ENCODE measurements at places on chromosomes 1 and 21.
A peak's percentile ranks its signal among the peaks of the same experiment; 100 is the strongest.

GRCh38 chr1:77697441-77697840 is 15.0 kb upstream of the ZZZ3 start:
- no peak for DNase-seq

DNA sequence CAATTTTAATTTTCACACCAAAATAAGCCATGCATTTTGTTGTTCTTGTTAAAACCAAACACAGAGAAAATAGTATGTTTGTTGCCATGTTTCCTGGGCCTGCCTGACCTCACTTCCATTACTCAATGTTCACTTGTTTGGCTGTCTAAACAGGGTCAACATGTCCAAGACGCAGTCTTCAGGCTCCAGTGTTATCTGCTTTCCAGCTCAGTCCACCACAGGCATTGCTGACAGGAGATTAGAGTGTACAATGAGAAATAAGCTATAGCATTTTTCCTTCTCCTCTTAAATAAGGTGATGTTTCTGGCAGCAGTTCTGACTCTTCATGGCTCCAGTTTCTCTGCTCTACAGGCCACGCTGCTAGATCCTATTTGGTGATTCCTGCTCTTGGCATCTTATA is 1030.5 kb downstream of the KCNT2 start:
- DNase-seq = no peak

DNA sequence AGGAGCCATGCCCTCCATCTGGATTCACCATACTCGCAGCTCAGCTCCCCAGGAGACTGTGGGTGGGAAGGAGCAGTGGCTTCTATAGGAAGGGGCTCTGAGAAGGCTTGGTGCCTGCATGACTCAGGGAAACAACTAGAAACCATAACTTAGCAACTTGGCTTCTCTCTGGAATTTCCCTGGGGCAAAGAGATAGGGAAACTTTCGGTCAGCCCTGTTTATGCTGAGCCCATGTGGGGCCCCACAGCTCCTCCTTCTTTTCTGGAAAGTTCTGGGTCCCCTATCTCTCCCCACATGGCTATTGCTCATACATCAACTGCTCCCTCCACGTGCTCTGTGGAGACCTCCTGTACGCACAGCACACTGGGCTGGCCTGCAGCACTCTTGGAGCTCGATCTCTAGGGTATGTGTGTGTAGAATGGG is 39.3 kb downstream of the PLEKHA6 start:
- no peak for DNase-seq

DNA sequence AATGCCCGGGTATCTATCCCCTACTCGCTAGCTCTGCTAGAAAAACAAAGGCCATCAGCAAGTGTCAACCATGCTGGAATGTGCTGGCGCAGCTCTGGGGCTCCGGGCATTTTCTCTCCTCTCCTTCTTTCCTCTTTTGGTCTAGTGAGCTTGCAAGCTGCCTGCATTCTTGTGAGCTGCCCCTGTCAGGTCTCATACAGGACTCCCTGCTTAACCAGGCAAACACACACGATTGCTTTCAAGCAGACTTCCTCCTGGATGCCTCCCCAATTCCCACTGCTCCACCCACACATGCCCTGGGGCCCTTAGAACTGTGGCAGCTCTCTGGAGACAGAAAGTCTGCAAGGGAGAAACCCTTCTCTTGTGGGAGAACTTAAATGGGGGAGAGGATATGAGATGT is 35.7 kb upstream of the SUCO start:
- DNase-seq = no peak

GRCh38 chr1:113937146-113937545 is 8.0 kb downstream of the HIPK1 start:
- peak; percentile 69 for DNase-seq

DNA sequence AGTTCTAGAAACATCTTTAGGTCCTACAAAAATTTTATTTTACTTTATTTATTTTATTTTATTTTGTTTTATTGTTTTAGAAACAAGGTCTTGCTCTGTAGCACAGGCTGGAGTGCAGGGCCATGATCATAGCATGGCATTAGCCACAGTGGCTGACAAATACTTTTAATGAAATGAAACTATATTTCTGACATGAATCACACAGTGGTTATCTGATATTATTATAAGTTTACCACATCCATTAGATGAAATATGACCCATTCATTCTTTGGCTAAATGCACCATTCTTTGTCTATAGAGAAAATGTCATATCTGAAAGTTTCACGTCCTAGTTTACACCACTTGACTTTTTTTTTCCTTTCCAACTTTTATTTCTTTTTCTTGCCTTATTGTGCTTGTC is 613.4 kb upstream of the ADAMTS5 start:
- no peak for DNase-seq

GRCh38 chr1:161864577-161864976 is 98.5 kb downstream of the ATF6 start:
- DNase-seq = peak; percentile 10

- no peak for DNase-seq
Observed at GRCh38 chr21:34836103-34836932, 167.5 kb downstream of the CLIC6 start.

All from Jurkat, Clone E6-1 (cell line).